ENCODE measurements at places on chromosomes 7 and 10.

- DNase-seq: no peak
Observed at GRCh38 chr7:124429923-124430322, 335.7 kb downstream of the GPR37 start.

GRCh38 chr7:97293031-97293430, 175.5 kb downstream of the SDHAF3 start:
- DNase-seq: no peak

DNA sequence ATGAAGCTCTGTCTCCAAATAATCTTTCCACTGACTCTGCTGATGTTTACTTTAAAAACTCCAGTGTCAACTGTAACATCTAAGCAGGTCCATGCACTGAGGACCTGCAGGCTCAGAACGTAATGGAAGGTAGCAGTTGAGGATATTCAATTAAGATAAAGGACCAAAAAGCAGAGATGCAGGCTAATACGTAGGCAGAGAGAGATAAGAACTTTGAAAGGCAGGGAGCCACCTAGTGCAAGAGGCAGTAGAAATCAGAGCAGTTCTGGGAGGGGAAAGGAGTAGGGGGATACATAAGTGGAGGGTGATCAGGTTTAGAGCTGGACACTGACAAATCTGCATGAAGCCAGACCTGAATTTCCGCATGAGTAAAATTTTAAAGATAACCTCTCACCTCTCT, 114.5 kb upstream of the POM121L12 start:
- peak; percentile 69 for DNase-seq

DNA sequence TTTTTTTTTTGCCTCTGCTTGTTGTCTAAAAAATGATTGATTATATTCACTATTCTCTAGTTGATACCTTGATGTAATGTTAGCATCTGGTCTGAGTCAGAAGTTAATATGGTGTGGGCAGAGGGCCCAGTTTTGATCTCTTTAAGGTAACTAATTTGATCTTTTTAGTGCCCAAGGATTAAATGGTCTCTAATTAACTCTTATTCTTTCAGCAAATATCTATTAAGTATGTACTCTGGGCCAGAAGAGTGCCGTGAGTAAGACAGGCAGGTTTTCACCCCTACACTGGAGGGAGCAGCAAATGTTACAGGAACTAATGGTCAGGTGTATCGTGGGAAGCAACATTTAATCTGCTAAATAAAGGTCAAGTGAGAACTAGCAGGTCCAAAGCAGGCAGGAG, 144.6 kb upstream of the COL1A2 start:
- no peak for DNase-seq

GRCh38 chr7:147089051-147089461, 972.5 kb downstream of the CNTNAP2 start:
- no peak for DNase-seq

DNA sequence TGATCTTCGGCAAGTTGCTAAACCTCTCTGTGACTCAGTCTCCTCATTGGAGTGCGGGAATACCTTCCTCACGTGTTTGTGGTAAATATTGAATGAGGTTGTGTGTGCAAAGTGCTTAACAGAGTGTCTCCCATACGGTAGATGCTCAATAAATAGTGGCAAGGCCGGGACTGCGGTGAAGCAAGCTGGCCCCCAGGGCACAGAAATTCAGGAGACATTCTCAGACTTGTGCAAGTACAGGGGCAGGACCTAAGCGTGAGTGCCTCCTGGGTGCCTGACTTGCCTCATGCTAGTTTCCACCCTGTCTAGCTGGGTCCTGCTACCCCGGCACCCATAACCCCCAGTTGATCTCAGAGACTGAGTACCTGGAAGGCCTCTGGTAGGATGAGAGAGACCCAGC, 97.8 kb downstream of the CDH23 start:
- DNase-seq: no peak

- DNase-seq: no peak
Observed at GRCh38 chr7:133815611-133816210, 311.4 kb upstream of the LRGUK start.

DNA sequence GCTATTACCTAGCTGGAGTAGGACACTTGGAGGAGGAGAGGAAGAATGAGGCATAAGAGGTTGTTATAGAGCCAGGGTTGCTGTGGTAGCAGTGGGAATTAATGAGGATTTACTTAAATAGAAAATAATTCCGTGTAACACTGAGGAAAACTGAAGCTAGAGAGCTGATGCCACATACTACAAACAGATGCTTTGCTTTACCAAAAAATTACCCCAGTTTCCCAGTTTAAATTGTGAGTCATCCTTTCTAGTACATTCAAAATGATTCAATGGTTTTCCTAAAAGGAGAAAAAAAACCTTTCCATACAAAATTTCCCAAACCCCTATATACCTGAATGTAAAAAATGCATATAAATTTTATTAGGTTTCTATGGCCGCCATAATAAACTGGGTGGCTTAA, 58.3 kb downstream of the ZNF518A start:
- no peak for DNase-seq

DNA sequence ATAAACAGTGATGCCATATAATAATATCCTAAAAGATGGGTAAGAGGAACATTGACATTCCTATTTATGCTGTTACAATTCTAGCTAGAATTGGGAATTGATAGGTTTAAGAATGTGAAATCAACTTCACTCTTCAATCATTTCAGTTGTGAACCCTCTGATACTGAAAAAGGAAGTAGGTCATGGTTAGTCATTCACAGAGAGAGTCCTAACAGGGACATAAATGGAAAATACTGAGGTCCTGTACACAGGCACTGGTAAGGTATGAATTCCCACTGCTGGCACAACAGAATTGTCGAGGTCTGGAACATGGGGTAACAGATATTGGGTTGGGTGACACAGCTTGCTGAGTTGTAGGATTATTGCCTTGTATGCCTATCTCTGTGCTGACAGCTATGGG, 289.4 kb upstream of the LRRN3 start:
- no peak for DNase-seq

DNA sequence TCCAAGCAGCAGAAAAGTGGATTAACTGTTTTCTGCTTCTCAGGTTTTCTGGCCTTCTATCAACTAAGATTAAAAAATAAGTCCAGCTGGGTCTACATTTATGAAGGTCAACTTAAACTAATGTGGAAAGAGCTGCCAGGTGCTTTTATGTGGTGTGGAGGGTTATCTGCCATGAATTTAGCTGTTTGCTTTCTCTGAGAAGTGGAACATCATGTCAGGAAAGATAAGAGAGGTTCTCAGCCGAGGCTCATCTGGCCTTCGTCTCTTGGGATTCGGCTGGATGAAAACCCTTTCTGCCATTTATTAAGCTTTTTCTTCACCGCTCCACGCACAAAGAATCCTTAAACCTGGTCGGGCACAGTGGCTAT, 5.5 kb downstream of the PTPRN2 start:
- no peak for DNase-seq

- no peak for DNase-seq
Observed at GRCh38 chr10:110764378-110764777, 107.3 kb upstream of the PDCD4 start.

GRCh38 chr7:120838281-120838682, 19.7 kb downstream of the TSPAN12 start:
- DNase-seq: no peak

DNA sequence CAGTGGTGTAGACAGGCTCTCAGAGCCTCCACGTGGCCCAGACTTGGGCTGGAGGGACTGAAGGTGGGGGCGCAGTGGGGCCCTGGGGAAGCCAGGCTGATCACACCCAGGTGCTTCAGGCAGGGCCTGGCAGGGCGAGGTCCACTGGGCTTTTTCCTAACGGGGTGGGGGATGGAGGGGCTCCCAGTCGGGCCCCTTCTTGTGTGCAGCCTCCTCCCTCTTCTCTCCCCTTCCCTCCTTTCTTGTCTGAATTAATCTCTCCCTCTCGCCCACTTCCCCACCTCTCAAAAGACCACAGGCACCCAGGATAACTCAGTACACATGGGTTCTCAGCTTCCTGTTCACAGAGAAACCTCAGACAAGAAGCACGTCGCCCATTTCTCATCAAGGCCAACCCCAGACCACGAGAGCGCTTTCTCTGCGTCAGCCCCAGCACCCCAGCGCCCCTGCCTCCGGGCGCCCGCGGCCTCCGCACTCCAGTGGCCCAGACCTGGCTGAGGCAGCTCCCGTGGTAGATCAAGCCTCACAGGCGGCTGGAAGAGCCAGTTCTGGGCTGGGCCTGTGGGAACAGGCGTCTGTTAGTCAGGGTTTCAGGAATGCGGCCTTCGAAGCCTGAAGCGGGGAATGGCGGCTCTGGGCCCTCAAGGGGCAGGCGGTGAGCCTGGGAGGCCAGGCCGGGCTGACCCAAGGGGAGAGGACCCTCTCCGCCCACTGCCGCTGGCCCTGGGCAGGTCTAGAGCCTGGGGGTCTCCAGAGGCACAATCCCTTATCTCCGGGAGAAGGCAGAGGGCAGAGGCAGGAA, 50.6 kb downstream of the PWWP2B start:
- no peak for DNase-seq

- no peak for DNase-seq
Observed at GRCh38 chr7:44549457-44549856, 8.3 kb upstream of the NPC1L1 start.

DNA sequence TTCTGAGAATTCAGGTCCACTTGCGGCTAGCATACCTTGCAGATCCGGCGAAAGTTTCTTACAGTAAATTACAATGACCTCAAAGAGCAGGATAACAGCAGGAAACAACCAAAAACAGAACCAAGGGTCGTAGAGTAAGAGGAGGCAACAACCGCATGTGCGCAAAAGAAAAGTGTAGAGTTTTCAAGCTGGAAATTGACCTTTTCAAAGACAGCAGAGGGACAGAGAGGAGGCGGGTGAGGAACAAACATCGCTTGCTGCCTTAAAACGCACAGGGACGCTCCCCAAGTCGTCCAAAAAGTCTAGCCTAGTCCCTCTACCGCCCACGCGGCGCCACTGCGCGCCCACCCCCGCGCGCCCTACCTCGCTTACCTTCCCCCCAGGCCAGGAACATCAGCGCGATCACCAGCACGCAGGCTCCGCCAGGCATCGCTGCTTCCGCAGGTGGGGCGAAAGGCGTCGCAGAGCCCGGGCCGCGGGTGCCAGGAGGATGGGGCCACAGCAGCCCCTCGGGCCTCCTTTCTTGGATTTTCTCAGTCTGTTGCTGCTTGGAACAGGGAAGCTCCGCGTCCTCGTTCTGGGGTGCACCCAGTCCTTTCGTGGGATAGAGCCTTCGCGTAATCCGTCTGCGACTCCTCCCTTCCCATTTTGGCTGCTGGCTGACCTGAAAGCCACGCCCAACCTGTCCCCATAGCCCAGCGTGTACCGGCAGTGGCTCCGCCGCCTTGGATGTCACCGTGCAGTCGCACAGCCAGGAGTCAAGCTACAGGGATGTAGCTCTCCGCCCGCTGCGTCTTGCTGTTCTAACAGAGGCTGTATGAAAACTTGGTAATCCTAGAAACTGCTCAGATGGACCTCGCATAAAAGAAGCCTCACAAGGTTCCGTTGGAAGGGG, at the start of gene VWDE:
TSS of gene VWDE (minus strand) at position 579 of the 895 bp plus-strand sequence. CDS start at position 430, 149 bp downstream.
- DNase-seq: peak; percentile 80

DNA sequence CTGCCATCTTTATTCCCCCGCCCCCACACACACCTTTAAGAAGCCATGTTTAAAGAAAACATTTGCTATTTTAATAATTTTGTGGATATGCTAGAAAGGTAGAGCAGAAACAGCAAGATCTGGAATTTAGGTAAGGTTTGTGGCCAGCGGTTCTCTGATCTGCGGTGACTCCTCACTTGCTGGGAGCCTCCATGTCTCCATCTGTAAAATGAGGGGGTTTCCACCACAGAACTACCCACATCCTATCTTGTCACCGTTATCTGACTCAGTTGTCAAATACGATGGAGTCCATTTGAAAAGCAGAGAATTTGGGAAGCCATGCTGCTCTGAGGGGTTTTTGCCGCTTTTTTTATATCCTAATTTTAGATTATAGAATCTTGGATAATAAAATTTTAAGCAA, 23.3 kb downstream of the MACC1 start:
- no peak for DNase-seq

GRCh38 chr7:152986376-152986775, 226.8 kb downstream of the ACTR3B start:
- no peak for DNase-seq

GRCh38 chr10:94002156-94002555, 8.4 kb downstream of the PLCE1 start:
- no peak for DNase-seq

GRCh38 chr10:70738006-70738760, 47.0 kb downstream of the TBATA start:
- no peak for DNase-seq

DNA sequence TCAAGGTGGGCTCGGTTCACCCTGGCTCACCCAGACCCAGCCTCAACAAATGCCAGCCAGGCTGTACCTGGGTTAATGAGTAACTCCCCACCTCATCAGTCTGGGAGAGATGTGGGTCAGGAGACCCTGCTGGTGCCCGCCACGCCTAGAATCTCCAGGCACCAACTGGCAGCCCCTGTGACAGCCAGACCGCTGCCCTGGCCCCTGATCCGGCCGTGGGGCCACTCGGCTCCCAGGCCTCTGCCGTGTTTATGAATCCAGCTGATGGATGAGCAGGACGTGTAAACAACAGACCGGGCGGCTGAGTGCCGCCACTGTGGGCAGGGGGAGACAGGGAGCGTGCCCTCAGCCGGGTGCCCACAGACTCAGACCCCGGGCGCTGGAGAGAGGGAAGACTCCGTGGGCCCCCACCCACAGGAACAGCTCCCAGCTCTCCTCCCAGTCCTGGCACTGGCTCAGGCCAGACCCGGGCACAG, 34.0 kb upstream of the PDGFA start:
- no peak for DNase-seq
